ENCODE measurements at places on chromosomes 5 and 9.

GRCh38 chr5:18216016-18216415 is 581.8 kb downstream of the TAF11L14 start:
- DNase-seq: no peak

DNA sequence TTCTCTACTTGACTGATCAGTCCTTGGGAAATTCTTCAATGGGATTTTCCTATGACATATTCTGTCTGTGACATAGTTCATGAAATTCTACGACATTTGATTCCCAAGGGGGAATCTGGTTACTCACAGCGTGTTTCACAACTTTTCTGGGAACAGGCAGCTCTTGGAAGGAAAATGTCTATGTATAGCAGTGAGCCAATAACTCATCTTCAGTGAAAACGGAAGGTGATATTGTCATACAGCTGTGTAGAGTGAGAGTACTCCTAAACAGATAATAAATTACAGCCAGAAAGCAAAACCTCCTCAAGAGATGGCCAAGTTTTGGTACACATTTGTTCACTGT is 91.4 kb downstream of the C9orf152 start:
- DNase-seq: no peak

DNA sequence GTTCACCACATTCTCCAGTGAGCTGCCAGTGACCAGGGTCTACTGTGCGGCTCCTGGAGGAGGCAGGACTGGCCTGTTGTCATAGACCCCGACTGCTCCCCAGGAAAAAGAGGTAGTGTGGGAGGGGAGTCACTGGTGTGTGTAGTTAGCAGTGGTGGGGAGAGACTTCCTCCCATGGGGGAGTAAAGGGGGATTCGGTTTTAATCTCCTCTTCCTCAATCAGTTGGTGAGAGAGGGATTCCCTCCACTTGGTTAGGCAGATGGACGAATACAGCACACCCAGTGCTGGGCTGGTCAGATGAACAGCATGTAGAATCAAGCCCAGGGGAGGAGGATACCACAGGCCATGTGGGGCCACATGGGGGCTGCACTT is 207.6 kb upstream of the S1PR3 start:
- DNase-seq: no peak

DNA sequence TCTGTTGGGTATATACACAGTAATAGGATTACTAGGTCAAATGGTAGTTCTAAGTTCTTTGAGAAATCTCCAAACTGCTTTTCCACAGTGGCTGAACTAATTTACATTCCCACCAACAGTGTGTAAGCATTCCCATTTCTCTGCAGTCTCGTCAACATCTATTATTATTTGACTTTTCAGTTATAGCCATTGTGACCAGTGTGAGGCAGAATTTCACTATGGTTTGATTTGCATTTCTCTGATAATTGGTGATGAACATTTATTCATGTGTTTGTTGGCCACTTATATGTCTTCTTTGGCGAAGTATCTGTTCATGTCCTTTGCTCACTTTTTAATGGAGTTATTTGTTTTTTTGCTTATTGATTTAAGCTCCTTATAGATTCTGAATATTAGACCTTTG is 596.2 kb upstream of the DAB2 start:
- DNase-seq: no peak

- DNase-seq: no peak
These were observed 60.0 kb upstream of the IRX1 start for GRCh38 chr5:3535414-3536211.

- no peak for DNase-seq
These were observed 25.8 kb downstream of the WNT8A start for GRCh38 chr5:138109463-138110265.

- no peak for DNase-seq
These were observed 639.3 kb downstream of the BRINP1 start for GRCh38 chr9:118729981-118730380.
